ENCODE measurements at places on chromosomes 16 and 17.

- DNase-seq = no peak
These were observed 5.4 kb downstream of the WBP2 start for GRCh38 chr17:75849724-75850123.

- peak; percentile 56 for DNase-seq
These were observed 3.1 kb downstream of the CACNB1 start for GRCh38 chr17:39194089-39194984.

DNA sequence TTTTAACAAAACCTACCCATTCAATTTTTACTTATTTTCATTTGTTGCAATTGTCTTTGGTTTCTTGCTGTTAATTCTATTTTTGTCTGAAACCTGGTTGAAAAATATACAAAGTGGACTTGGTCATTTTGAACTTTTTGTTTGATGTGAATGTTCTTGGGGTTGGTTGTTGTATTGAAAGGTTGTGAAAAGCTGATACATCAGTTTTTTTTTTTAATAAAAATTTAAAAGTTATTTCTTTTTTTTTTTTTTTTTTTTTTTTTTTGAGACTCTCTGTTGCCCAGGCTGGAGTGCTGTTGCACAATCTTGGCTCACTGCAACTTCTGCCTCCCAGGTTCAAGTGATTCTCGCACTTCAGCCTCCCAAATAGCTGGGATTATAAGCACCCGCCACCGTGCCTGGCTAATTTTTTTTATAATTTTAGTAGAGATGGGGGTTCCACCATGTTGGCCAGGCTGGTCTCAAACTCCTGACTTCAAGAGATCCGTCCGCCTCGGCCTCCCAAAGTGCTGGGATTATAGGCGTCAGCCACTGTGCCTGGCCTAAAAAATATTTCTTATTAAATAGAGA lies 28.9 kb downstream of the WIPF2 start:
- no peak for DNase-seq

DNA sequence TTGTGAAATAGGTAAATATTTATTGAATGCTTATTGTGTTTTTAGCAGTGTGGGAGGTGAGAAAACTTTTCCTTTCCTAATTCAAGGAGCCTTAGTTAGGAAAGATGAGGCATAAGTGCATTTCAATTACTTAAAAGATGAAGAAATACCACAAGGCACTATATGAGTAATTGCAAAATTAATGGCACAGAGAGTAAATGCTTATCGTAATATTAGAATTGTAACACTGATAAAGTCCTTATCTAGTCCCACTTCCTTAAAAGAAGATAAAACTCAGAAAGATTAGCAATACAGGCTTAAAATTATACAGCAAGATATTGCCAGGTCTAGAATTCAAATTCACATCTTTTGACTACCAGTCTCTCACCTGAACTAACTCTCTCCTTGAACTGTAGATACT lies 232.6 kb upstream of the TBX2 start:
- DNase-seq = no peak

GRCh38 chr16:48114410-48114809 lies 41.4 kb downstream of the ABCC12 start:
- DNase-seq = no peak

DNA sequence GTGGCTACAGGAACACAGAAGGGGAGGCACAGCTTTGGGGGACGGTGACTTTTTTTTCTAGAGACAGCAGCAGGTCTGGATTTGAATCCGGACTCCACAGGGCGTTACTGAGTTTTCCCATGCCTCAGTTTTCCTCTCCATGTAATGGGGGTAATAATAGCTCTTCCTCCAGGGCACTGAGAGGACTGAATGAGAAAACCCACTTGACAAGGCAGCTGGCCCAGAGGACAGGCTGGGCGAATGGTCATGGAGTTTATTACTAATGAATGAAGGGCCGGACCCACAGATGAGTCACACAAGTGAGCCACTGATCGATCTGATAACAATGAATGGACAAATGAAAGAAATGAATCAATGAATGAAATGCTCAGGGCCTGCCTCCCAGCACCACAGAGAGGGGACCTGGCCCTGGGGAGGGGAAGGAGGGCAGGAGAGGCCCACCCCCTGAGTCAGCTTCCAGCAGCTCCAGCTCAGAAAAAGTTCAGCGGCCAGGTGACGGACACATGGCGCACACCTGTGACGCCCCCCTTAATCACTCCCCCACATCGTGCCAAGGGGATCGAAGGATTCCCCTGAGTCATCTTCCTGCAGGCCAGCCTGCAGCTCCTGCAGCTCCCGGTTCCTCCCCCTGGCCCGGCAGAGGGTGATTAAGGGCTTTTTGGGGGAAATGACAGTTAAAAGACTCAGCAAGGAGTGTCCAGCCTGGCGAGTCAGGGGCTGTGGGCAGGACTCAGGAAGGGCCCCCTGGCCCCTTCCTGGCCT lies 54.3 kb downstream of the SOCS1 start:
- DNase-seq = no peak

- DNase-seq = no peak
These were observed 351.7 kb upstream of the TNRC6C start for GRCh38 chr17:77606865-77607210.

DNA sequence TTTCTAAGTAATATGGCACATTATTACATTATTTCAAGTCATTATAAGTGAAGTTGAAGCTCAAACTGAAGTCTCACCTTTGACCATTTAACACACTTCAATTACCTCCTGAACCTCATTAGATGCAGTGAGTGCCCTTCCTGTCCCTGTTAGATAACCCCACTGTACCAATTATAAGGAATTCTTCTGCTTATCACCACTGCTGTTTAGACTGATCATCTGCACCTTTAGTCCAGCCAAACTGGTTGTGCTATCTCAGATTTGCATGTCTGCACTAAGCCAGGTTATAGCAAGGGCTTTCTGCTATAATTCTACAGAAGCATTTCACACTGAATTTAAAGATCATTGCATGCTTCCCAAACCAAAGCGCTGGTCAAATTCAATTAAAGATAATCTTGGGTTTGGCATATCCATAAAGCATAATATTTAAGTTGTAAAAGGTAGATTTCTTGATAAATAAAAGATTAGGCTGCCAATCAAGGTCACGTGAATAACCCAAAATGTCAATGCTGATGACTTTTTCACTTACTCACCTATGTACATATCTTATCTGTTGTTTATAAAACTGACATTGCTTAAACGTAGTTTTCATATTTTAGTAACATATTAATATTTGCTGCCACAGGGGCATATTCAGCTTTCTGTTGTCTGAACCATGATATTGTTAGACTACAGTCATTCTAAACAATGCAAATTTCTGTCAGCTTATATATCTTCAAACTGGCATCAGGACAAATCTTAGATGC lies 11.9 kb downstream of the ITFG1 start:
- DNase-seq = no peak

- peak; percentile 36 for DNase-seq
These were observed 1.2 kb downstream of the HS3ST3B1 start for GRCh38 chr17:14302091-14302430.

DNA sequence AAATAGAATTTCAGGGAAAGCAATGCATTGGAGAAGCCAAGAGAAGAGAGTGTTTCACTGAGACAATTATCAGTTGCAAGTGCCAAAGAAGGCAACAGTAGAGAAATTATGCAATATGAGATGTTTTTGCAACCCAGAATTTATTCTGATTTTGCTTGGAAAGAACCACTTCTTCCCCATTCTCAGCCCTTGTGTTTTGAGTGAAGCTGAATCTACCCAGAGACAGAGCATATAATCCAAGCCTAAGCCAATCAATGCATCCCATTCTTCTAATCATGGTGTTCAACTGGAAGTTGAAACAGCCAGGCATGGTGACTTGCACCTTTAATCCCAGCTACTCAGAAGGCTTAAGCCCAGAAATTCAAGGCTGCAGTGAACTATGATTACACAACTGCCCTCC lies 6.9 kb upstream of the SCNN1G start:
- no peak for DNase-seq

- DNase-seq = no peak
These were observed 6.7 kb downstream of the MMP28 start for GRCh38 chr17:35788477-35789368.

GRCh38 chr16:49832177-49832576 lies 23.7 kb downstream of the ZNF423 start:
- no peak for DNase-seq

DNA sequence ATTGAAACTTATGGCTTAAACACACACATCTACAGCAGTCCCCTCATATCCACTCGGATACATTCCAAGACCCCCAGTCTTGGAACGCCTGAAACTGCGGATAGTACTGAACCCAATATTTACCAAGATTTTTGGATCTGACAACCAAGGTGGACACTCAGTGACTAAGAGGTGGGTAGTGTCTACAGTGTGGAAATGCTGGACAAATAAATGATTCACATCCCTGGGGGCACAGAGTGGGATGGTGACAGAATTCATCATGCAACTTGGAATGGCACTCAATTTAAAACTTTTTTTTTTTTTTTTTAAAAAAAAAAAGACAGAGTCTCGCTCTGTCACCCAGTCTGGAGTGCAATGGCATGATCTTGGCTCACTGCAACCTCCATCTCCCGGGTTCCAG lies 54.2 kb upstream of the TRAP1 start:
- no peak for DNase-seq

- no peak for DNase-seq
These were observed 74.1 kb upstream of the NKD1 start for GRCh38 chr16:50474138-50474537.

DNA sequence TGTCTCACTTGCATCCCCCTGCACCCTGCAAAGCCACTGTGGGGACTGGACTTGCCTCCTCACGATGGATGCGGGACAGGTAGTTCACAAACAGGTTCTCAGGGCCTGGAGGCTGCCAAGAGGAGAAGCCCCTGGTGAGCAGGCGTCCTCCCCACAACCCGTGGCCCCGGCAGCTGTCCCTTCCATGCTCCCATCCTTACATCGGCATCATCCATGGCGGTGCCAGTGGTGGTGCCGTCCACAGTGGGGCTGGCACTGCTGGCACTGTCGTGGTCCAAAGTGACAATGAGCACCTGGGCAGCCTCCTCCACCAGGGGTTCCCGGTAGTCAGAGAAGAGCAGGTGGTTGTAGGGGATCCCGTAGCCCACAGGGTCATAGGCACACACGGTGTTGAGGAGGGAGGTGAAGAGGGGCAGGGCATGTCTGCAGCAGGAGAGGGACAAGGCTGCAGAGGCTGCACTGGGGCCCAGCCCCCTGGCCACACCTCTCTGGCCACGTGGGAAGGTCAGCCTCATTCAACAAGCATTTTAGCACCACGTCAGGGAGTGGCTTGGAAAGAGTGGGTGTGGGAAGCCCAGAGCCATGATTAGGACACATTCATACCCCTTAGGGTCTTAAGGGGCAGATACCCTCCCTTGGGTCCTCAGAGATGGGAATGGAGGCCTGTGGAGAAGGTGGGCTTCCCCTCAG lies 12.6 kb downstream of the HID1 start:
- DNase-seq = no peak

DNA sequence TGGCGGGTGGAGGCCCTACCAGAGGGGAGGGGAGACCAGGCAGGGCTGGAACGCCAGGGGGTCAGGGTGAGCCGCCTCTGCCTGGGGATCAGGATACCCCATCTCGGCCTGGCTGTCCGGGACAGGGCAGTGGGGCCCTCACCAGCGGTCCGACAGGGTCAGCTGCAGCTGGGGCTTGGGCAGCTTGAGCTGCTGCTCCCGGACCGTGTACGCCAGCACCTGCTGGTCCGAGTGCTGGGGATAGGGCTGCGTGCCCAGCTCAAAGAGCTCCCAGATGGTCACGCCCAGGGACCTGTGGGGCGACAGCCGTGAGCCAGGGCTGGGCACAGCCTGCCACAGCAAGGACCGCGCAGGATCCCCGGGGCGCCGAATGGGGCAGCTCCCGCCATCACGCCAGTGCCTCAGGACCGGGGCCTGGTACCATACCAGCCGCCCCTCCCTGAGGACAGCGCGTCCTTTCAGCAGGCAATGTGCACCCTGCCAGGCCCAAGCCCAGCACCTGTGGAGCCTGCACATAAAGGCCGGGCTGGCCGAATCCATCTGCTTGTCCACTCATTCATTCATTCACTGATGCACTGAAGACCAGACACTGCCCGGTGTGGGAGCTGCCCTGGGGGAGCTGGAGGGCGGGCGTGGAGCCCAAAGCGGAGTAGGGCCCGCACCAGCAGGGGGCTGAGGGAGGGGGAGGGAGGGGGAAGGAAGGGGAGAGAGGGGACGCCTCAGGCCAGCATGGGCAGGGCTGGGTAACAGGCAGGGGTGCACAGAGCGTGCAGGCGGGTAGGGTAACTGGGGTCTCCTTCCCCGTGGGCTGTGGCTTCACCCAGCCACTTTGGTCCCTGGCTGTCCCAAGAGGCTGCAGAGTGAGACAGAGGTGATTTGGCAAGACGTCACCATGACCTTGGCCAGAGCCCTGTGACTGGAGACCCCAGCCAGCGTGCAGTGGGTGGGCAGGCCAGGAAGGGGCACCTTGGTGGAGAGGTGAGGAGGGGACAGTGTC lies 42.0 kb upstream of the PVALEF start:
- DNase-seq = no peak

DNA sequence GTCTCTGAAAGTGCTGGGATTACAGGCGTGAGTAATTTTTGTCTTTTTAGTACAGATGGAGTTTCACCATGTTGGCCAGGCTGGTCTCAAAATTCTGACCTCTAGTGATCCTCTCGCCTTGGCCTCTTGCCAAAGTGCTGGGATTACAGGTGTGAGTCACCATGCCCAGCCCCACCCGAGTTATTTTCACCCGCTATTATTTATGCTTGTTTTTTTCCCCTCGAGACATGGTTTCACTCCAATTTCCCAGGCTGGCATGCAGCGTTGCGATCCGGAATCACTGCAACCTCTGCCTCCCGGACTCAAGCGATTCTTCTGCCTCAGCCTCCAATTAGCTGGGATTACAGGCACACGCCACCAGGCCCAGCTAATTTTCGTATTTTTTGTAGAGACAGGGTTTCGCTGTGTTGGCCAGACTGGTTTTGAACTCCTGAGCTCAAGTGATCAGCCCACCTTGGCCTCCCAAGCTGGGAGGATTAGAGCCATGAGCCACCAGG lies 9.2 kb downstream of the RPL23 start:
- no peak for DNase-seq

DNA sequence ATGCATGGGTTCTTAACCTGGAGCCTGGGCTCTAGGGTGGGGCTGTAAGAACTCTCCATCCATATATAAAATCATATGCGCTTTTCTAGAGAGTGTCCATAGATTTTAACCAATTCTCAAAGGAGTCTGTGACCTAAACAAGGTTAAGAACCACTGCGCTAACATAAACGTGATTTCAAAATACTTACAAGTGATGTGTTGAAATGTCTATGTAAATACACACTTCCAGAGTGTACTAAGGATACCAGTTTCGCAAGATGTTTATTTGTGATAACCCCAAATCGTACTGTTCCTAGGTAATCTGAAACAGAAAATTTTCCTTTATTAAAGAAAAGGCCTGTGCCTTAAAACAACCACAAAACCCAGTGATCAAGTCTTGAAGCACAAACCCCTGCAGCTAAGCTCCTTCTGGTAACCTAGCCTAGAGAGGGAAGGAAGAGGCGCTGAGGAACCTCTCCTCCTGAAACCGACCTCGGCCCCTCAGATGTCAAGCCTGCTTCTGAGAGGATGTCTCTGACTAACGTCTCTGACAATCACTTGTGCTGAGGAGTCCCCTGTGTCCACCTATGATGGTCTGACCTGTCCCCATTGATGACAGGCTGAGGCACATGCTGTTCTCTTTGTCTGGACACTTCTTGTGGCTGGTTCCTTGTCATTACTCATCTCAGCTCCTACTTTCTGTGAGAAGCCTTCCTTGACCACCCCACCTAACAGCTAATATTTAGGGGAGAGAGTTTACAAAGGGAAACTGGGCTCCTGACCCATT lies 32.2 kb downstream of the SNN start:
- no peak for DNase-seq
